Activated T-helper 9 cell treated with anti-CD3 and anti-CD28 coated beads, Interleukin-2, amount 50 U/mL, for 16 hours (primary cell): ENCODE measurements at places on chromosomes 7 and 10.

DNA sequence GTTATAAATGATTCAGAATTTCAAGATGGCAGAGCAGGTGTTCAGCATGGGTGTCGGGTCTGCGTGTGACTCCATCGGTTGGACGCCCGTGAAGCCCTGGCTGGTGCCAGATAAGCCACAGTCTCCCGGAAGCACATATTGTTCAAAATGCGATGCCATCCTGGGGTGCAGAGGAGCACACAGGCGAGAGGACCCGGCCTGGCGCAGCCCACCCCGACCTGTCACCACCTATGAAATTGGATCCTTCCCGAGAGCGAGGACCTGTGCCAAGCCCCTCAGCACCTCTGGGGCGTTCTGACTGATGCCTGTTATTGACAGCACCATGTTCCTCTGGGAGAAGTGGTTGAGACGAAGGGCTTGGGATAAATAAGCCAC, 110.1 kb downstream of the ACTR3B start:
- DNase-seq = no peak

- no peak for DNase-seq
These were observed 80.1 kb downstream of the INPP5A start for GRCh38 chr10:132617737-132618052.

- DNase-seq = no peak
These were observed 31.5 kb downstream of the GIMAP8 start for GRCh38 chr7:150481922-150482321.

GRCh38 chr7:135519233-135519688, 9.4 kb upstream of the CNOT4 start:
- DNase-seq = no peak

DNA sequence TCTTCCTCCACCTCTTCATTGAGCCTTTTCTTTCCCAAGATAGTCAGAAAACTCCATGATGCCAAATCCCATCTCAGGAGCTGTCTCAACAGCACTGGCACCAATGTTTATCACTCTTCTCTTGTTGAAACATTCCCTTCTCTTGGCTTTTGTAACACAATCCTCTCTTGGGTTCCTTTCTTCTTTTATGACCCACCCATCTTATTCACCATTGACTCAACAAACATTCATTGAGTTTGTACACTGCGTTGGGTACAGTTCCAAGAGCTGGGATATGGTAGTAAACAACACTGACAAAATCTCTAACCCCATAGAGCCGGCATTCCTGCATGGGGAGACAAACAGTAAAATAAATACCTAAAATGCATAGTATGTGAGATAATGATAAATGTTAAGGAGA, 577.5 kb downstream of the INHBA start:
- DNase-seq = no peak

GRCh38 chr10:3781468-3782145, 3.4 kb downstream of the KLF6 start:
- DNase-seq = no peak

GRCh38 chr7:99106821-99107241, 37.1 kb downstream of the SMURF1 start:
- no peak for DNase-seq

- DNase-seq = no peak
These were observed 18.6 kb downstream of the CACNB2 start for GRCh38 chr10:18158773-18159265.

- no peak for DNase-seq
These were observed 66.9 kb downstream of the PTPRE start for GRCh38 chr10:127973791-127974311.
